Activated gamma-delta T cell treated with Interleukin-2 at 50 U/mL for 16 hours (primary cell): ENCODE measurements at places on chromosomes 6 and 20.

DNA sequence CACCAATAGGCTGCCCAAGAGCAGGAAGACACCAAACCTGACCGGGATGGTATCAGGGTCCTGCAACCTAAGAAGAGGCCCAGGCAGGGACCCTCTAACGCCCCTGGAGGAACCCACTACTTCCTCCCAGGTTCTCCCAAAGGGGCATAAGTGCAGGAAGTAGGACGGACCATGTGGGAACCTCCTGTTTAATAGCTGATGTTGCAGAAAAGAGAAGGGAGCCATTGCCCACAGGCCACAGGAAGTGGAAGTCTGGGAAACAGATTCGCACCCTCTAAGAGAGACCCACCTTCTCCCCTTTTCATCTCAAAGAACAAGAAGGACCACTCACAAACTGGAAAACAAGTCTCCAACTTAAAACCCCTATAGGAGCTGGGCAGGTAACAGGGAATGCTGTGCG, 18.1 kb downstream of the PREX1 start:
- no peak for DNase-seq

DNA sequence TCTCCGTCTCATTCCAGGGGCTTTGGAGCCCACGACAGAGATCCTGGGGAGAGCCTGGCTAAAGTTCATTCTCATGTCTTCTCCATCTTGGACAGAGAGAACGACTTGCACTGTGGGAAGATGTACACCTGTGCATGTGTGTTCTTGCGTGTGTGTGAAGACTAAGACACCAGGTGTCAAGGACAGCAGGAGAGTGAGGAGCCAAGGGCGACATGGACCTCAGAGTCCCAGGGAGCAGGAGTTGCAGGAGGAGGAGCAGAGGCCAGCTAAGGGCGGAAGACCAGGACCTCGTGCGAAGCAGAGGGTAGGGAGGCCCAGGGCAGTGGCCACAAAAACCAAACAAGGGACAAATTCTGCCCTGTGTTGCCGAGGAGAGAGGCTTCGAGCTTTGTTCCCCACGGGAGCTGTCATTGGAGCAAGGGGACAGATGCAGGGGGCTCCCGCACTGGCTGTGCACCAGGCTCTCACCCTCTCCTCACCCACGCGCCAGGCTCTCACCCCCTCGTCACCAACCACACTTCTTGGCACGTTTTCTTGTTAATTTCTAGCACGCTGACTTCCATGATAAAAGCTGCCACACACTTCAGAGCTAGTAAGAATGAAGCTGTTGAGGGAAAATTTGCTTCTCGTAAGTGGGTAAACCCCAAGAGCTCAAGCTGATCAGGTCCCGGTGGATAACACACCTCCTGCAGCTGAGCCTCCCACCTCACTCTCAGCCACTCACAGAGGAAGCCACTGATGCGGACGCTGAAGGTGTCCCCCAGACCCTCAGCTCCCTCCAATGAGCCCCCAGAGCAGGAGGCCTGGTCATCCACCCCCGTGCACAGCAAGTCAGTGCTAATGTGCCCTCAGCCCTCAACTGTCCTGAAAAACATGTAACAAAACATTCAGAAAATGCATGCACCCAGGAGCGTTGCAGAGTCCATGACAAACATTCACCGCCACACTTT, 62.6 kb downstream of the DLL1 start:
- no peak for DNase-seq

DNA sequence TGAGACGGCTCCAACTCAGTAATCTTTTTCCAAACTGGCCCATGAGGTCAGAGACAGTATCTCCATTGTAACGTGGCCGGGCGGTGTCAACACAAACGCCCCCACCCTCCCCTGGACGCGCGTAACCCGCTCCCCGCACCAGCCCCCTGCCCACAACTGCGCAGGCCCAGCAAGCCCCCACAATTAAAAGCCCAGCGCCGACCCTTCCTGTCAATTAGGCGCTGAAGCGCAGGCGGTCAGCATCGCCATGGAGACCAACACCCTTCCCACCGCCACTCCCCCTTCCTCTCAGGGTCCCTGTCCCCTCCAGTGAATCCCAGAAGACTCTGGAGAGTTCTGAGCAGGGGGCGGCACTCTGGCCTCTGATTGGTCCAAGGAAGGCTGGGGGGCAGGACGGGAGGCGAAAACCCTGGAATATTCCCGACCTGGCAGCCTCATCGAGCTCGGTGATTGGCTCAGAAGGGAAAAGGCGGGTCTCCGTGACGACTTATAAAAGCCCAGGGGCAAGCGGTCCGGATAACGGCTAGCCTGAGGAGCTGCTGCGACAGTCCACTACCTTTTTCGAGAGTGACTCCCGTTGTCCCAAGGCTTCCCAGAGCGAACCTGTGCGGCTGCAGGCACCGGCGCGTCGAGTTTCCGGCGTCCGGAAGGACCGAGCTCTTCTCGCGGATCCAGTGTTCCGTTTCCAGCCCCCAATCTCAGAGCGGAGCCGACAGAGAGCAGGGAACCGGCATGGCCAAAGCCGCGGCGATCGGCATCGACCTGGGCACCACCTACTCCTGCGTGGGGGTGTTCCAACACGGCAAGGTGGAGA, at the start of the genes HSPA1A and HSPA1L:
Gene HSPA1A (plus strand): TSS at position 519 of the 814 bp plus-strand sequence. CDS start 214 bp downstream, at position 733.
Gene HSPA1L (minus strand): TSS at position 259 of the 814 bp plus-strand sequence. CDS start 3,311 bp downstream, outside the sequence.
- peak; percentile 51 for DNase-seq

DNA sequence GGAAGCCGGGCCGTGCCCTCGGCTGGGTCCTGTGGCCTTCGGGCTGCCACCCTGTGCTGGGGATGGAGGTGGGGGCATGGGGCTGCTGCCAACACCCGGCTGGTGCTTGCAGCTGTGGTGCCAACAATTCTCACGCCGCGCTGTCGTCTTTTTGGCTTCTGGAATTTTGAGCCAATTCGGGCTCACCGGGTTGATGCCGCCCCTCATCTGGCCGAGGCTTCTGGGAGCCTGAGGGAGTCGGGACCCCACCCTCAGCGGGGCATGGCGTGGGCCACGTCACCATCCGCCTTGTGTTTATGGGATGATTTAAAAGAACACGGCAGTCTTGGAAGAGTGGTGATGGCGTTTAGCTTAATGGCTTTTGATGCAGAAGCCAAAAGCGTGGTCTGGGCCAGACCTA, 8.7 kb upstream of the NPBWR2 start:
- DNase-seq = no peak

DNA sequence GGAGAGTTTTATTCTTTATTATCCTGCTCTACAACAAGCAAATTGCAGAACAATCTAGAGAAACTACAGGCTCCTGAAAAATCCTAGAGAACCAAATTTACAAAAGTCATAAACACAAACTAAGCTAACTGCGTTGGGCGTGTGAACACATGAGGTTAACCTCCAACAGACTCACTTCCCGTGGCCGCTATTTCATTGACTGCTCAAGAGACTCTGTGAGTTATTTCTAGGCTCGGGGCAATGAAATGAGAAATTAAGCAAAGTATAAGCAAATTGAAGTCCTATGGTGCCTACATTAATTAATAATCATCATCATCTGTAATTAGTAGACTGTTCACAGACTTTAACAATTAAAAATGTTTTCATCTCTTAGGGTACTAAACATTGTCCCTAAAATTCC, 100.0 kb downstream of the MBOAT1 start:
- DNase-seq = no peak

GRCh38 chr20:41248368-41249024, 69.0 kb downstream of the ZHX3 start:
- DNase-seq = no peak

DNA sequence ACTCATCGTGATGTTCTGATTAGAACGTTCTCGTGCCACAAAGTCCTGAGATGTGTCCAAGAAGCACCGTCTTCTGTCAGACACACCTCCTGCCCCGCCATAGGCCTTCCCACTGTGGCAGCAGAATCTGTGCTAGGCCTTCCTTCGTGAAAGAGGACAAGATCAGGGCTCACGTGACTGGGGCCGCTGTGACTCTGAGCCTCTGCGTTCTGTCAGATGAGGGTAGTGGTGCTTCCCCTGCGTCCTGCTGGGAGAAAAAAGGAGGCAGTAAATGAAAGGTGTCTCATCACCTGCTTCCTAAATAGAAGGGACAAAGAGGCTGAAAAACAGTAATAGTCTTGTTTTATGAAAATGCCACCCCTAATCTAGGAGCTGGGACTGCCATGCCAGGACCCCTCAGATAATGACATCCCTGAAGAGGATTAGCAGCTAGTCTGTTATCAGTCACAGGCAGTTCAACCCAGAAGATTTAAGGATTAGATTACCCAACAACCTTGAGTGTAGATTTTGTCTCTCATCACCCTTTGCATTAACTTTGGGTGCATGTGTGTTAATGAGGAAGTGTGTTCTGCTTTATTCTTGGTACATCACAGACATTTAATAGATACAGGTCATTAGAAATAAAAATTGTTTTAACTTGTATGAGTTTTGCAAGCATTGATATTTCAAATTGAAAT, 4.1 kb downstream of the DNAJC5 start:
- DNase-seq = no peak

GRCh38 chr6:46490425-46491200, 636 bp downstream of the RCAN2 start:
- DNase-seq = no peak

DNA sequence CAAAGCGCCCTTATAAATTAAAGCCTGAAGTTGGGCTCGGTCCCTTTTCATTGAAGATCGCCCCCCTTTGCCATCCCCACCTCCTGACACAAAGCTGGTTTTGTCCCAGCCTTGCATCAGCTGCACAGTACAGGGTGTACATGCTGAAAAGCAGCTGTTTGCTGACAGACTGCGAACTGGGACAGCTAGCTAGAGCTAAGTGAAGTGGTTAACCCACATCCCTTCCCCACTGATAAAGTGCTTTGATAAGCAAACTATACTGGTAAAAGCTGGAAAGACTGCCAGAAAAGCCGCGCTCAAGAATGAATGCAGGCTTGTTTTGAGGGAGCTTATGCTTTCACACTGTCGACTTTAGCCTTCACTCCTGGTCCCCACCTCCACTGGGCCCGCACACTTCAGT, 207.3 kb downstream of the GMDS start:
- peak; percentile 7 for DNase-seq

- no peak for DNase-seq
Measured at GRCh38 chr20:10505827-10506226, 70.7 kb downstream of the SLX4IP start.

GRCh38 chr20:38152175-38152620, 12.9 kb downstream of the TGM2 start:
- DNase-seq = no peak

DNA sequence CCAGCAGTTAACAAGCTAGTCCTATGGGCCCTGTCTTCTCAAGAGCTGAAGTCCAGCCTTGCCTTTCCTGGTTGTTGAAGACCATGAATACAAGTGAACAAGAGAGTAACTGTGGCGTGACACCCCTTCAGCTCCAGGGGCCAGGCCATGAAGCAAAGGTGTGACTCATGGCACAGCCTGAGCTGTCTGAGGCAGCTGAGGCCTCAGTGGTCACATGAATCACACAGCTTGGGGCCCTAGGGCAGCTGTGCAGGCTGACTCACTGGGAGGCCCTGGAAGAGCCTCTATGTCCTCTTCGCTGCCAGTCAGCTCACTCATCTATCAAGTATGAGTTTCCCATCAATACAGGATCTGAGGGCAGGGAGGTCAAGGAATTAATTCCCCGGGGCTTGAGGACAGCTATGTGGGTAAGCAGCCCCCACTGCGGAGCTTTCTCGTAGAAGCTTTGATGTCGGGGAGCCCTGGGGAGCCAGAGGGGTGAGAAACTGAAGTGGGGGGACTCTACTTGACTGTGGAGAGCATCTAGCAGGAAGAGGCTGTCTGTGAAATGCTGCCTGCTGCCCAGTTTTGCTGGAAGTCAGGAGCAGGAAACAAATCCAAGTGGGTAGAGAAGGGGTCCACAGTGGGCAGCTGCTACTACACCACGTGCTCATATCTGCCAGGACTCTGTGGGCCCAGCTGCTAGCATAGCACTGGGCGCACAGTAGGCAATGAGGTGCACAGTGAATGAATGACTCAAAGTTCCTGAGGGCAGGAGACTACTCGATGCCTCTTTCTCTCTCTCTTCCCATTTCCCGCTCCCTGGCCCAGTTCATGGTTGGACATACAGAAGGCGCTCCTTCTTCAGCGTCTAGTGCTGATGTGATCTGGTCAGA, 13.7 kb upstream of the FAM83C start:
- peak; percentile 38 for DNase-seq

GRCh38 chr20:8156235-8157079, 24.4 kb downstream of the PLCB1 start:
- DNase-seq = peak; percentile 14

GRCh38 chr20:41387444-41387851, 20.8 kb upstream of the EMILIN3 start:
- DNase-seq = no peak

GRCh38 chr20:13029687-13030375, 21.1 kb downstream of the SPTLC3 start:
- DNase-seq = no peak

DNA sequence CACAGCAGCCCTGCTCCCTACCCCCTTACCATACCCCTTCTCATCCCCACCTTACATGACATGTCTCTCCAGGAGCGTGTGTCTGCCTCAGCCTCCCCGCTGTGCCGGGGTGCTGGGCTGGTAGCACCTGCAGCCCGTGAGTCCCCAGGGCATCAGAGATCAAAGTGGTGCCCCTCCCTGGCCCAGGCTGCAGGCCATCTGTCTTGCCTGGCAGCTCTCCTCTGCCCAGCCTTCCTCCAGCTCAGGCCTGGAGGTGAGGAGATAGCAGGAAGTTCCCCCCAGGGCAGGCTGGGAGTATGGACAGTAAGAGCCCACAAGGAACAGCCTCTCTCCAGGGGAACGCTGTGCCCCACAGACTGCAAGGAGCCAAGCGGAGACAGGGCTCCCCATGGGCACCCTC, 35.3 kb downstream of the GRM4 start:
- DNase-seq = no peak

DNA sequence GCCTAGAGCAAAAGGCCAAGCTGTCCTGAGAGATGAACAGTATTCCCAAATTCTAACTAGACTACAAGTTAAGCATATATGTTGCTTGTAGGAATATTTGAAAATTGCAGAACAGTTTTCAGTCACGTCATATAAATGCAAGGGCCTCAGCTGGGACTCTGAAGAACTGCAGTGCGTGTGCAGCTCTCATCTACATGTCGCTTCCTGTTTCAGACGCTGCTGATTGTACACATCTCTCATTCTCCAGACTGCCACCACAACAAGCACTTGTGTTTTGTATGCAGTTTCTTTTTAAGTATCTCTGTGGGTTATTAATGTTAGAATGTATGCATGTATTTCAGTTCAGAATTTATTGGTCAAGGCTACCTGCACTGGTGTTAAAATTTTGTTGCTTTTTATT, 119.7 kb downstream of the MAP3K4 start:
- no peak for DNase-seq

DNA sequence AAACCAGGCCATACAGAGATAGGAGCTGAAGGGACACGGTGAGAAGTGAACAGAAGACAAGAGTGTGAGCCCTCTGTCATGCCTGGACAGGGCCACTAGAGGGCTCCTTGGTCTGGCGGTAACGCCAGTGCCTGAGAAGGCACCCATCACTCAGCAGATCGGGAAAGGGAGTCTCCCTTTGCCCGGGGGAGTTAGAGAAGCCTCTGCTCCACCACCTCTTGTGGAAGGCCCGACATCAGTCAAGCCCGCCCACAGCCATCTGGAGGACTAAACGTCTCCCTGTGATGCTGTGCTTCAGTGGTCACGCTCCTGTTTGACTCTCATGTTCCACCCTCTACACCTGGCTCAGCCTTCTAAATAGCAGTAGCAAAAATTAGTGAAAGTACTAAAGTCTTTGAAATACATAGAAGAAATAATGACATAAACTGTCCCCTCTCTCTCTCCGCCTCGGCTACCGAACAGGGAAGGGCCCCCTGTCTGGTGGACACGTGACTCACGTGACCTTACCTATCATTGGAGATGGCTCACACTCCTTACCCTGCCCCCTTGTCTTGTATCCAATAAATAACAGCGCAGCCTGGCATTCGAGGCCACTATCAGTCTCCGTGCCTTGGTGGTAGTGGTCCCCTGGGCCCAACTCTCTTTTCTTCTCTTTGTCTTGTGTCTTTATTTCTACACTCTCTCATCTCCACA, 66.7 kb downstream of the RPP21 start:
- DNase-seq = peak; percentile 59

- no peak for DNase-seq
Measured at GRCh38 chr6:44514576-44515193, 127.2 kb downstream of the CDC5L start.
